ENCODE measurements at places on chromosomes 12 and 14.

DNA sequence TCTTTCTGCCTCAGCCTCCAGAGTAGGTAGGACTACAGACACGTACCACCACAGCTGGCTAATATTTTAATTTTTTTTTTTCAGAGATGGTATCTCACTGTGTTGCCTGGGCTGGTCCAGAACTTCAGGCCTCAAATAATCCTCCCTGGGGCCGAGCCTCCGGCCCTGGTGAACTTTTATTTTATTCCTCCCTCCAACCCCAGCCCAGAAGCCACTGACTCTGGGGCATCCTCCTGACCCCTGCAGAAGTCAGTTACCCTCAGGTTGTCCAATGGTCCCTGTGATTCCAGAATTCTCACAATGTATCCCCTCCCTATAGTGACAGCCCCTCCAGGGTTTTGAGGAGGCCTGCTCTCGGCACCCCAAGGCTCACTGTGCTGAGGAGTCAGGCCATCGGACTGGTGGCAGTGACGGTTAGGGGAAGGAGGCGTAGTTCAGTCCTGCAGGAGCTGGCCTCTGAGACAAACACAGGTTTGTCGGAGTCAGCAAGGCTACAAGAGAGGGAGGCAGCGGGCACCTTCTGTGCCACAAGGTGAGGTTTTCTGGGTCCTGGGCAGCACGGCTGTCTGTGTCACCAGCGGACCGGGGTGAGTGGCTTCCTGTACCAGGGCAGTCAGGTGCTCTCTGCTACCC lies 19.4 kb upstream of the FIGNL2 start:
- DNase-seq, result no peak

DNA sequence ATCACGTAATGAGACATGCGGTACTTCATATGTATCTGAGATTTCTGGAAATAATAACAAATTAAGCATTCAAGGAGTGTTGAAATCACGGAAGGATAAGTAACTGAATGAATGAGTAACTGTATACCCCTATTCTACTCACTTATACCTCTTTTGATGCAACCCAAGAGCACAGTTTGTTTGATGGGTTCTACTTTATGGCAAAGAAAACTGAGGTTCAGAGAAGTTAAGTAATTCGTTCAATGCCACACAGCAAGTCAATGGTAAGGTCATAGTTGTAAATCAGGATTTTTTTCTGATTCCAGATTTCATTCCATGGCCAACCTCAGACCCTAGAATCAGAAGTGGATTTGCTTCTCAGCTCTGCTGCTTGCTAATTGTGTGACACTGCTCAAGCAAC lies 544.5 kb upstream of the TBX3 start:
- DNase-seq, result no peak

DNA sequence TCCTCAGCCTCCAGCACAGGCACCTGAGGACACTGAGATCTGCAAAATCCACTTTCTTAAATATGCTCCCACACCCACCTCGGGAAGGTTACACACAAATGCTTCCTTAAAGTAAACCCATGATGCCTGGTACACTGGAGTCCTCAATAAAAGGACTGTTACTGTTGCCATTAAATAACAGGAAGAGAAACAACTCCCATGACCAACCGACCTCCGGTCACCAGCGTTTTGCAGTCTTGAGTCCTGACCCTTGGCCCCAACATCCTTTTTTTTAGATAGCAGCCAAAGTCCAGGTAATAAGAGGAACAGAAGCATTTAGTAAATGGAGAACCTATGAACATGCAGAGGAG lies 42.4 kb downstream of the ITPK1 start:
- no peak for DNase-seq

DNA sequence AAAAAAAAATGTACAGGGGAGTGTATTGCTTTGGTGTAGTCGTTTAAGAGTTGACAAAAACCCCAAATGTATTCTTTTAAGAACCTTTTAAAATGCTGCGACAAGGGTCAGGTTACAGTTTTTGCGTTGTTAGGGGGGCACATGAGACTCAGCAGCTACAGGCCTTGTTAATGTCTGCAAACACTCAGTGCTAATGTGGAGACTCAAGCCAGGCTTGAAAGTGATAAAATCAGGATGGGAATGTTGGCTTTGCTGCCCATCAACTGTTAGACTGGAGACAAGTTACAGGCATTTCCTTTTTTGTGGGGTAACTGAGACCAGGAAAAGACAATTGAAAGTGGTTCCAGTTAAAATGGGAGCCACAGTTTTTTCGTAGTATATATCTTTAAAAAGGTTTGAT lies 84.8 kb downstream of the PRKCH start:
- no peak for DNase-seq
